Stimulated activated CD8-positive, alpha-beta memory T cell treated with anti-CD3 and anti-CD28 coated beads, Interleukin-4, amount 100 ng/mL, for 24 hours (primary cell): ENCODE measurements at places on chromosomes 4 and X.

- DNase-seq: no peak
These were observed 99.8 kb downstream of the PHKA2 start for GRCh38 chrX:18883961-18884765.

DNA sequence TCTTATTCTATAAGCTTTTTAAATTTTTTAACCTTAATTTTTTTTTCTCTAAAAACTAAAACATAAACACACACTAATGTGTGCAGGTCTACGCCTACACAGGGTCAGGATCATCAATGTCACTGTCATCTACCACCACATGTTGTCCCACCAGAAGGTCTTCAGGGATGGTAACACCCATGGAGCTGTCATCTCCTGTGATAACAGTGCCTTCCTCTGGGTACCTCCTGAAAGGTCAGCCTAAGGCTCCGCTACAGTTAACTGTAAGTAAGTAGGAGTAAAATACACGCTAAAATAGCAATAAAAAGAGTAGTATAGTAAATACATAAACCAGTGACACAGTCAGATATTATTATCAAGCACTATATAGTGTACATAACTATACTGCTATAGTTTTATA is 45.9 kb upstream of the GPRIN3 start:
- no peak for DNase-seq

DNA sequence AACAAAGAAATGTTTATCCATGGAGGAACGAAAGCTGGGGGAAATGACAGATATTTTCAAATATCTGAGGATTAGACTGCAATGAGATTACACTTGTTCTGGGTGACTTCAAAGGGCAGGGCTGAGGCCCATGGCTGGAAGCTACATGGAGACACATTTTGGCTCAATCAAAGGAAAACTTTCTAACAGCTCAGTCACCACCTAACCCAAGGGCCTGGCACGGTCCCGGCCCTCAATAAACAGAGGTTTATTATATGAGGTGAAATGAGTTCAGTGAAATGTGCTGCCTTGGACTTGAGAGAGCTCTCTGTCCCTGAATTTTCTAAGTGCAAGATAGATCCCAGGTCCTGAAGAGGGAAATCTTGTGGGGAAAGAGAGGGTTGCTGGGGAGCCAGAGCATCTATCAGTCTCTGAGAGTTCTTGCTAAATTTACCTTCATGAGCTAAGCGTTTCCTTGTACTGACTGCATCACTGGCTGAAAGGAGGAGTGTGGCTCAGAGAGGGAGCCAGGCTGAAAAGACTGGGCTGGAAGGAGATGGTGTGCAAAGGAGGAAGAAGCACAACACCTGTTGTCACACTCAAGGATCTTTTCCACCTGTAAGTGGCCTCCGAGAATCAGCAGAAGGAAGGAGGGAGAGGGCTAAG is 2.0 kb upstream of the RIPPLY1 start:
- no peak for DNase-seq

- no peak for DNase-seq
These were observed 3.1 kb downstream of the SYAP1 start for GRCh38 chrX:16722481-16722880.

GRCh38 chrX:119042996-119043395 is 29.8 kb upstream of the CT47C1 start:
- no peak for DNase-seq

- no peak for DNase-seq
These were observed 10.1 kb downstream of the ANXA3 start for GRCh38 chr4:78561677-78562076.

- DNase-seq: no peak
These were observed 237.3 kb downstream of the AR start for GRCh38 chrX:67781132-67781531.
